Activated CD4-positive, alpha-beta T cell treated with anti-CD3 and anti-CD28 coated beads for 4 hours (primary cell): ENCODE measurements at places on chromosomes 1 and 21.
A peak's percentile ranks its signal among the peaks of the same experiment; 100 is the strongest.

GRCh38 chr1:97092824-97093223 is 371.2 kb downstream of the PTBP2 start:
- DNase-seq, result no peak

- no peak for DNase-seq
Measured at GRCh38 chr1:230563591-230563990, 78.7 kb upstream of the COG2 start.

- no peak for DNase-seq
Measured at GRCh38 chr1:156140879-156141707, 12.3 kb upstream of the SEMA4A start.

DNA sequence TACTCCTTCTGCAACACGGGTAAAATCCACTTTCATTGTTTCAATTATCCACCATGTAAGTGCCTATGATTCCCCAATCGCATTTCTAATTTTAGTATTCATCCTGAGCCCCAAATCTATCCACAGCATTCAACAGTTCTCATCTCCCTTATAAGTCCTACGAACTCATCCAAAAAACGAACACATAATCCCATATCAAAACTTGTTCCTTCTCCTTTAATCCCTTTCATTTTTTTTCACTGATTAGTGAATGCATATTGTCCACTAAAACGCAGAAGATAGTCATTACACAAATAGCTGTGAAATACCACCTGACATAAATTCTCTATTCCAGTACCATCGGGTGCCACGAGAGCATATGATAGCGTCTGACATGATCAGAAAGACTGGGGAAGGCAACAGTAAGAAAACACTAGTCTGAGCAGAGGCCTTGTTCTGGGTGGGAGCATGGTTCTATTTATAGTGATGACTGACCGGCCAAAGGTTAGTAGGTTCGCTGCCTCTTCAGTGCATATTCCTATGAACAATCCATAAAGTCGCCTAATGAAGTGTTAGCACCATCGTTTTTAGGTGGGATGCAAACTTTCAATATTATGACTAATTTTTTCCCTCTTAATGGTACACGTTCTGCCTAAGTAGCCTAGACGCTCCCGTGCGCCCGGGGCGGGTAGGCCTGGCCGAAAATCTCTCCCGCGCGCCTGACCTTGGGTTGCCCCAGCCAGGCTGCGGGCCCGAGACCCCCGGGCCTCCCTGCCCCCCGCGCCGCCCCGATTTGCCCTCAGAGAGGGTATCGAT is 648 bp downstream of the ATP5PF start:
- DNase-seq, result peak; percentile 35

DNA sequence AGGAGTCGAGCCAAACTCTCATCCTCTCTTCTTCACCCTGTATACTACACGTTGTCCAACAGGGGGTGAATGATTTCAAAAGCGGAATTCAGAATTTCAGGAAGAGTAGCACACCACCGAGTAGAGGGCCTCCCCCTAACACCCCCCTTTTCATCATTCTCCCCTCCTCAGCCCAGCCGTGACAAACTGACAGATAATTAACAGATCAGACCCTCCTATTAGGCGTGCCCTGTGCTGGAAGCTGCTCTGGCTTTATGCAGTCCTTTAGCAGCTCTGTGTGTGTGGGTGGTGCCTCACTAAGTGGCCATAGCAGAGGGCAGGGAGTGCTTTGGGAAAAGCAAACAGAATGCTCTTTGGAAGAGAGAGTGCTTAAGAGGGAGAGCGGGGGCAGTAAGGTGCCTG is 44.3 kb downstream of the PEX14 start:
- no peak for DNase-seq

GRCh38 chr1:65022216-65022615 is 55.9 kb upstream of the JAK1 start:
- DNase-seq, result no peak

DNA sequence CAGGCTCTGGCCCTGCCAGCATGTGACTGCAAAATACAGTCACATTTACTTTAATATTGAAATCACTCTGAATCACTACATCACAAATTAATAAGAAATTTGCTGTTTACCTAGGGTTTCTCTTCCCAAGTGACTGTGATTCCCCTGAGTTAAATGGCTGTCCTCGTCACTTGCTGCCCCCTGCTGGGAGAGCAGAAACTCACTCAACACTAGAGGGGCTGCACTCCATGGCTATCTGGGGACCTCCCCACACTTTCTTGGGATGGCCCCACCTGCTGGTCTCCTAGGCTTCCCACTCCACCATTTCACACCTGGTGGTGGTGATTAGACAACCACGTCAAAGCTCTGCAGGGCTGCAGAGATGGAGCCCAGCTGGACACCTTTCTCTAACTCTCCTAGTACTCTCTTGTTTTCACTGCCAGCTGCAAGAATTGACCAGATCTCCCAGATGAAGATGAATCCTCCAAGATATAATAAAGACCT is 63.4 kb downstream of the CD2 start:
- DNase-seq, result peak; percentile 83

DNA sequence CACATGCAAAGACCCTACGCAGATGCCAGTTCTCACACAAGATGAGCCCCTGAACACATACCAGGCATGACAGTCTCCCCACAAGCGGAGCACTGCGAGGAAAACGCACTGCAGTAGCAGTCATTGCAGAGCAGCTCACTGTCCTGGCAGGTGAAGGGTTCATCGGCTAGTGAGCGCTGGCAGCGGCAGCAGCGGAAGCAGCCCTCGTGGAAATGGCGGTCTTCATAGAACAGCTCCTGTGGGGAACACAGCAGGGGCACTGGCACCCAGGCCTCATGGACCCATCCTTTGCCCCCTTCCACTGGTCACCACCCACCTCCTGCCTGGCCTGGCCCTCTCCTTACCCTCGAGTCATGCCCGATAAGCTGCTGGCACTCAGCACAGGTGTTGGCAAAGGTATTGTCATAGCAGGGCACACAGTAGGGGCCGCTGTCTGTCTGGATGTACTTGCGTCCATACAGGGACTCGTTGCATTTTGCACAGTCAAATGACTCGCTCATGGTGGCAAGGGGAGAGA is 6.3 kb downstream of the FHL3 start:
- no peak for DNase-seq

DNA sequence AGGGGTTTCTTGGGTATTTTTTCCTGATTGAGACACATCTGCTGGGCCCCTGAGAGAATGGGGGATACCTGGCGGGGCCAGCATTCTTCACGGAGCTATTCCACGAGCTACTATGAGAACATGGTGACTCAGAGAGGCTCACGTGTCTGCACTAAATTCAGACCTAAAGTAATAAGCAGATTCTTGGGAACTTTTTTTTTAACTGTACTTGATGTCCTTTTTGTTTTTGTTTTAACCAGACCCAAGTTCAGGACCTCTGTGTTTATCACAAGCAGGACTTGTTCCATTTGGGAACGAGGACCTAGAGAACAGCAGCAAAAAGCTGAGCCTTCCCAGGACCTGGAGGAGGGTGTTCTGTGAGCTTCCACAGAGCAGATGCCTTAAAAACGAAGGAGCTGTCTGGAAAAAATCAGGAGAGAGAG is 44.0 kb downstream of the EVA1C start:
- no peak for DNase-seq

DNA sequence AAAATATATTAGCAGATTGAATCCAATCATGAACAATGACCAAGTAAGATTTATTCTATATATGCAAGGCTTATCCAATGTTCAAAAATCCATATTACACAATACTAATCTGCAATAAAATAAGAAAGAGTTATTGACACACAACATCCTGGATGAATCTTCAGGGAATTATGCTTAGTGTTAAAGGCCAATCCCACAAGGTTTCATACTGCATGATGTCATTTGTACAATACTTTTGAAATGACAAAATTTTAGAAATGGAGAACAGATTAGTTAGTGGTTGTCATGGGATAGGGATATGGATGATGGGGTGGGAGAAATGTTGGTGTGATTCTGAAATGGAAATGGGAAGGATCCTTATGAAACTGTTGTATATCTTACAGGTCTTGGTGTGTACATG is 425.7 kb downstream of the SIPA1L2 start:
- no peak for DNase-seq

DNA sequence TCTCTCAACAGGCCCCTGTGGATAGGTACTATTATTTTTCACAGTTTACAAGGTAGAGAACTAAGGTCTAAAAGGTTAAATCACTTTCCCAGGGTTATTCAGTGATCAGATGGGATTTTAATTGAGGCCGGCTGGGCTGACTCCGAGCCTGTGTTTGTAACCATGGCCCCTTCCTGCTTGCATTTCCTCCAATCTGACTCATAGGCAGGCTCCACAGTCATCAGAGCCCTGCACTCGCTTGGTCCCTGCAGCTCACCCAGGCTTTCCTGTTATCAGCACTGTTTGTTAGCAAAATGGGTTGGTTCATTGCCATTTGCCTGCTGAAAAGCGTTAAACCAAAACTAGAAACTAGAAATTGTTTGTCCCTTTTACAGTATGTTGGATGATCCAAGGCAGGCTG is 41.4 kb upstream of the LMX1A start:
- DNase-seq, result no peak

- DNase-seq, result no peak
Measured at GRCh38 chr1:91582431-91582921, 81.8 kb downstream of the CDC7 start.

GRCh38 chr1:41677620-41678019 is 193.1 kb upstream of the EDN2 start:
- DNase-seq, result no peak

DNA sequence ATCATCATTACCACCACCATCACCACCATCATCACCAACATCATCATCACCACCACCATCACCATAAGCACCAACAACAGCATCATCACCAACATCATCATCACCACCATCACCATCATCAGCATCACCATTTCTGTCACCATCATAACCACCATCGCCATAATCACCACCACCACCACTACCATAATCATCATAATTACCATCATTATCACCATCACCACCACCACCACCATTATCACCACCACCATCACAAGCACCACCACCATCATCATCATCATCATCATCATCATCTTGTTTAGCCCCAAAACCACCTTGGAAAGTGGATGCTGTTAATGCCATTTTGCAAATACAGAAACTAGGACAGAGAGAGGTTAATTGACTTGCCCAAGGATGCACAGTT is 22.5 kb downstream of the CAMK2N1 start:
- no peak for DNase-seq

DNA sequence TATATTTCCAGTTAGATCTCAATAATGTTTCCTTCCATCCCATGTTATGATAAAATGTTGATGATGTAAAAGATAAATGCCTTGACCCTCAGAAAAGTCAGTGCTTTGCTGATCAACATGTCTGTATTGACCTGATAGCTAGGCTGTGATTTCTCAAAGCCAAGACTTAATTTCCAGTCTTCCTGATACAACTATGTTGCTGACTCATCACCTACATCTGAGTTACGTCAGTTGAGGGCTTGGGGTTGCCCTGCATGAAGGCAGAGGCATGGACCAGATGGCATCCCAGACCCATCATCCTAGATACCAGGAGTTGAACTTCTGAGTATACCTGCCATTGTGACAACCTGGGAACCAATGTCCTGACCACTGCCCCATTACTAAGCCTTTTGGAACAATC is 4.8 kb downstream of the LCE1D start:
- DNase-seq, result no peak

GRCh38 chr1:116962987-116963639 is 38.4 kb upstream of the CD101 start:
- DNase-seq, result no peak

DNA sequence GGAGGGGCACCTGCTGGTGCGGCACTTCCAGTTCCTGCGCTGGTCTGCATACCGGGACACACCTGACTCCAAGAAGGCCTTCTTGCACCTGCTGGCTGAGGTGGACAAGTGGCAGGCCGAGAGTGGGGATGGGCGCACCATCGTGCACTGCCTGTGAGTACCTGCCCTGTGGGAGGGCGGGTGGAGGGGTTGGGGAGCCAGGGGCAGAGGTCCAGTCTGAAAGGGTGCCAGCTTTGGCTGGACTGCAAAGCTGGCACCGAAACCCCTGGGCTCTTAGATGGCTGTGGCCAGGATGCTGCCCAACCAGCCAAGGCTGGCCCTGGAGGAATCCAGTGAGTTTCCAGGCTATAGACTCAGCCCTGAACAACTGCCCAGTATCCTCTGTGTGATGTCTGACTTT is 87.3 kb downstream of the PTPRU start:
- no peak for DNase-seq

DNA sequence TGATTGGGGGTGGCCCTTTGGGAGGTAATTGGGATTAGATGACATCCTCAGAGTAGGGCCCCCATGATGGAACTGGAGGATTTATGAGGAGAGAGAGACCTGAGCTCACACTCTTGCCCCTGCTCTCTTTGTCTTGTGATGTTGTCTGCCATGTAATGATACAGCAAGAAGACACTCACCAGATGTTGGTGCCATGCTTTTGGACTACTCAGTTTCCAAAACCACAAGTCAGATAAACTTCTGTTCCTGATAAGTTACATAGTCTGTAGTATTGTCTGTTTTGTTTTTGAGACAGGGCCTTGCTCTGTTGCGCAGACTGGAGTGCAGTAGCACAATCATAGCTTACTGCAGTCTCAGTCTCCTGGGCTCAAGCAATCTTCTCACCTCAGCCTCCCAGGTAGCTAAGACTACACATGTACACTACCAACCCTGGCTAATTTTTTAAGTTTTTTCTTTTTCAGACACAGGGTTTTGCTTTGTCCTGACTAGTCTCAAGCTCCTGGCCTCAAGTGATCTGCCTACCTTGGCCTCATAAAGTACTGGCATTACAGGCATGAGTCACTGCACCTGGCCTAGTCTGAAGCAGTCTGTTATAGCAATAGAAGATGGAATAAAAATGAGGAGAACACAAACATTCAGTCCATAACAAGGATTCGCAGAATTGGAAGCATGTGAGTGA is 115.0 kb upstream of the GALNT2 start:
- DNase-seq, result no peak

DNA sequence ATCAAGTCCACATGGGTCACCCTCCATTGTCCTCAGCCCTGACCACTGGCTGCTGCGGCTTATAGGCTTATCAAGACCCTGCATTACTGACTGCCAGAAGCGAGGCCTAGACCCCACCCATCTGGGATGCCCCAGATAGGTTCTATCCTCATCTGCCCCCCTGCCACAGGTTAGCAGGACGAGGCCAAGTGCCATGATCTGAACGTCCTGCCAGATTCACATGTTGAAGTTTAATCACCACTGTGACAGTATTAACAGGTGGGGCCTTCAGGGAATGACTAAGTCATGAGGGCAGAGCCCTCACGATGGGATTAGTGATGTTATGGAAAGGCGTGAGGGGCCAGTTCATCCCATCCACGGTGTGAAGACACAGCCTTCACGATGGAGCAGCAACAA is 6.2 kb upstream of the CPLANE2 start:
- DNase-seq, result no peak

- DNase-seq, result no peak
Measured at GRCh38 chr1:107767156-107767582, 197.8 kb downstream of the VAV3 start.

- DNase-seq, result peak; percentile 57
Measured at GRCh38 chr1:64823691-64824476, 79.0 kb downstream of the RAVER2 start.

- DNase-seq, result no peak
Measured at GRCh38 chr1:63914241-63914640, 140.4 kb downstream of the ROR1 start.
